ENCODE measurements at places on chromosomes 12 and 14. TPM values are rescaled to one million over a fixed set of nuclear protein-coding genes. Genes with fewer than 3 reads are reported as not detected.
A peak's percentile ranks its signal among the peaks of the same experiment; 100 is the strongest.

DNA sequence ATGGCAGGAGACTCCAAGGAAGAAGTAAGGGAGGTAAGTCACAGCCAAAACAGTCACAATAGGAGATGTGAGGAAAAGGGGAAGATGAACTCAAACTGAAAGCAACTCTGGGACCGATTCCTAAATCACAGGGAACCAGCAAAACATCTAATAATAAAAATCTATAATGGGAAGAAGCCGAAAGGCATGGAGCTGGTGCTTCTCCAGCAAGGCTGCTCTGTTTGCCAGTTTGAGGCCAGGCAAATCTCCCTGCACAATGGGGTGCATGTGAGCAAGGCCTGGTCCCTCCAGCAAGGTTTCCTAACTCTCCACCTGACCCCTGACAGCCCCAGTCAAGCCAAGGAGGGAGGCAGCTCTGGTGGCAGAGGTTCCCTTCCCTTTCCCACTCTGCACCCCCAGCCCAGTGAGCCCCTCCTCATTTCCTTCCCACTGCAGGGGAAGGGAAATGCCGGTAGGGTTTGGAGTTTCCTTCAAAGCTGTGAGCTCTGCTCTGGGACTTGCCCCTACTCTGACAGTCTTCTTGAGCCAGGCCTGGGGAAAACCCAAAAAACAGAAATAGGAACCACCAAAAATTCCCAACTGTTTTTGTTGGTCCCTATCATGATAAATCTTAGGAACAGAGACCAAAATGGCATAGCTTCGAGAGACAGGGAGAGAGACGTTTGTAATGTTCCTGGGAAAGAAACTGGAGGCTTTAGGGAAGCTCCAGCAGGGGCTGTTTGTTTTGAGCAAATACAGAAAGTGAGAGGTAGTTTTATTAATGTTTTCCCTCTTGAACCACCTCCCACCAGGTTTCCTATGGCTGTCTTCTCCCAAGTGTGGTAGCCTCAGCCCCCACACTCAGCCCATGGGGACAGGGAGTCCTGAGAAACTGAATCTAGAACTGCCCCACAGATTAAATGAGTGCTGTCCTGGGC is 34.6 kb downstream of the FMNL3 start:
- peak; percentile 45 for DNase-seq

DNA sequence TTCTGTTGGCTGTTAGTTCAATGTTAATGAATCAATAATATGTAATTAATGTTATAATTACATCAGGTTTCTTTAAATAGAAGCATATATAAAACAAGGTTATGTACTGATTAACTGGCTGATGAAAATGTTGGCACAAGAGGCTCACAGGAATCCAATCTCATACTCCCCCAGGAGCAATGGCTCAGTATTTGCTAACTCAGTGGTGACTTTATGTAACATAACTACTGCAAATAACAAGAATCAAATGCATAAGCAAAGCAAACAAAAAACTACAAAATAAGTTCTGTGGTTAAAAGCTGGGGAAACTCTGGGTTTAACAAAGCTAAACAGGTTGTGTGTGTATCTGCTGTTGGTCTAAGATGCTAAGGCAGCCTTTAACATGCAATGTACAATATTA is 27.7 kb upstream of the BBS10 start:
- DNase-seq: no peak

Gene CCDC38
- 0.12 TPM for total RNA-seq

Gene RNASE7
- not detected for total RNA-seq

Gene C12orf60
- total RNA-seq: 2.2 TPM

DNA sequence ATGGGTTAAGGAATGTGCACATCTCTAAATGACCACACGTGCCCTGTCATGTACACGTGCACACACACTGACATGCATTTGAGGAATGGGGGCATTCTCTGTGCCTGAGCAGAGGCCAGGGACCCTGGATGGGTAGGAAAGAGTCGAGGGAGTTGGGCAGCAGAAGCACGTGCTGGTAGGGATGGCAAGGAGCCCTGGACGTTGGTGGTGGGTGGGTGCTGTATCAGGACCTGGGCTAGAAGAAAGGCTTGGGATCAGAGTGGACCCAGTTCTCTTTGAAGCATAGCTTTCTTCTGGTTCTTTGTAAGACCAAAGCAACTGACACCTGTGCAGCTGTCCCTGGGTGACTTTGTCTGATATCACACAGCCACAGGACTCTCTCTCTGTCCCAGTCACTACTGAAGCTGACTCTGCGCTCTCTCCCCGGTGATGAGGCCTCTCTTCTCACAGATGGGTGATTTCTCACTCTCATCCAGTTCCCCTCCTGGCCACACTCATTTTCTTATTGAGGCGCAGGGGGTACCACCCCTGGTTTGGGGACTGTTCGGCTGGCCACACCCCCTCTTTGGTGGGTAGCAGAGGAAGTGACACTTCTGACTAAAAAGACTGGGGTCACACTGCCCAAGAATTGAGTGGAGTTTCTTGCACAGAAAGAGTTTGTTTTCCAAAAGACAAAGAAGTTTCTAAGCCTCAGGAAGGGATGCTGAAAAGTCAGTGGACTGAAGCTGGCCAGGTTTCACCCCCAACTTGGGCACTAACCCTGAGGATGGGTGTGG is 171.7 kb upstream of the RTL1 start:
- no peak for DNase-seq

DNA sequence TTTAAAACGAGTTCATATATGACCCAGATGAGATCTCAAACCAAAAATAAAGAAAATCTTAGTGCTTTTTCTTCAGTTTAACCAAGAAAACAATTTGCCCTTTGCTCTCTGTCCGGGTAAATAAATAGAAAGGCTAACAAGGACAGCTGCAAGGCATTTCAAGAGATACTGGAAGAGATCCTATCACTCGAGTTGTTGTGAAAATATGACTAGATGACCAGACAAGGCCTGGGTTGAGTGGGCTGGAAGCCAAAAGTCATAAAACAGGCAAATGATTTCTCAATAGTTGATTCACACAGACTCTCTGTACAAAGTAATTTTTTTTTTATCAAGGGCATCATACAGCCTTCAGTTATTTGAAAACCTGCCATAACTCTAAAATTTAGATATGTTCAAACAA is 55.9 kb upstream of the AVPR1A start:
- no peak for DNase-seq

DNA sequence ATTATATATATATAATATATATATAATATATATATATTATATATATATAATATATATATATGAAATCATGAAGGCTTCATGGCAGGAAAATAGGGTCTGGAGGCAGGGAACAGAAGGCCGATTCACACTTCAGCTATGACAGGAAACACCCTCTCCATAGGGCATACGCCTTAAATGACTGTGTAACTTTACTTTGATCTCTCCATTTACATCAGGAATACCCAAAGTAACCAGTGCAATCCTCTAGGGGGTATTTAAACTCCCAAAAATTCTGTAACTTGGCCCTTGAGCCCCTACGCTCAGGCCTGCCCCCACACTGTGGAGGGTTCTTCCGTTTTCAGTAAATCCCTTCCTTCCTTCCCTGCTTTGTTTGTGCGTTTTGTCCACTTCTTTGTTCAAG is 40.4 kb upstream of the PPP2R5C start:
- no peak for DNase-seq

- DNase-seq: no peak
Observed at GRCh38 chr12:50164963-50165362, 2.2 kb downstream of the CERS5 start.

Gene PARPBP
- total RNA-seq: 19.2 TPM

- DNase-seq: peak; percentile 19
Observed at GRCh38 chr12:48788524-48788853, 400 bp downstream of the ADCY6 start.

GRCh38 chr14:72023128-72024042 is 91.2 kb downstream of the RGS6 start:
- no peak for DNase-seq

Gene INF2
- total RNA-seq: 15.5 TPM

DNA sequence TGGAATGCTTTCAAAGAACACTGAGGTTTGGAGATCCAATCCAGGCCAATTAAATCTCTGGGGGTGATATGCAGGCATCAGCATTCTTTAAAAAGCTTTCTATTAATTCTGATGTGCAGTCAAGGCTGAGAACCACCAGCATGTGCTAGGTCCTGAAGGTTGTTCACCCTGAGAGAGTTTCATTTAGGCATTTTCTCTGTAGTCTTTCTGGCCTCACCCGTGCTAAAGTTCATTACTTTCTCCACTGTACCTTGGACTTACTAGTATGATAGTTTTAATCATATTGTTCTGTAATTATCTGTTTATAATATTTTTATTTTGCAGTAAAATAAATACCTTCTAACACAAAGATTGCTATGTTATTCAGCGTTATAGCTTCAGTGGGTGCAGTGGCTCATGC is 32.9 kb downstream of the SOS2 start:
- DNase-seq: no peak

Gene PPP1R12A
- total RNA-seq: 47.4 TPM

GRCh38 chr14:71532790-71533189 is 399.4 kb upstream of the RGS6 start:
- DNase-seq: no peak

- peak; percentile 54 for DNase-seq
Observed at GRCh38 chr14:24390701-24391468, 7.9 kb upstream of the NYNRIN start.

DNA sequence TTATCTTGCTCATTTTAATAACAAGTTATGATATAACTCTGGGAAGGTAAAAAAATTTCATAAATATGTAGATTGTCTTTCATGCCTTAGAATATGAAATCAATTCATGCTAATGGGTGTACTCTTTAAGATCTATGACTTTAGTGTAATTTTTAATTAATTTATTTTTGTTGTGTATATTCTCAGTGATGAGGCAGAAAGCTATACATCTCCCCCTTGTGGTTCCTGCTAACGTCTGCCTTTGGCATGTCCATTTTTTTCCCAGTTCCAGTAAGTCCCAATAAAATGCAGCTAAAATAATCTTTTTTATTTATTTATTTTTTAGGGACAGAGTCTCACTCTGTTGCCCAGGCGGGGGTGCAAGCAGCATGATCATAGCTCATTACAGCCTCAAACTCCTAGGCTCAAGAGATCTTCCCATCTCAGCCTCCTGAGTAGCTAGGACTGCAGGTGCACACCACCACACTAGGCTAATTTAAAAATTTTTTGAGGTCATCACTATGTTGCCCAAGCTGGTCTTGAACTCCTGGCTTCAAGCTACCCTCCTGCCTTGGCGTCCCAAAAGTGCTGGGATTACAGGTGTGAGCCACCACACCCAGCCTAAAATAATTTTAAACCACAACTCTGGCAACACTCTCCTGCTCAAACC is 3.3 kb upstream of the CHURC1 start:
- no peak for DNase-seq

GRCh38 chr12:81958406-81958805 is 199.3 kb upstream of the PPFIA2 start:
- no peak for DNase-seq

DNA sequence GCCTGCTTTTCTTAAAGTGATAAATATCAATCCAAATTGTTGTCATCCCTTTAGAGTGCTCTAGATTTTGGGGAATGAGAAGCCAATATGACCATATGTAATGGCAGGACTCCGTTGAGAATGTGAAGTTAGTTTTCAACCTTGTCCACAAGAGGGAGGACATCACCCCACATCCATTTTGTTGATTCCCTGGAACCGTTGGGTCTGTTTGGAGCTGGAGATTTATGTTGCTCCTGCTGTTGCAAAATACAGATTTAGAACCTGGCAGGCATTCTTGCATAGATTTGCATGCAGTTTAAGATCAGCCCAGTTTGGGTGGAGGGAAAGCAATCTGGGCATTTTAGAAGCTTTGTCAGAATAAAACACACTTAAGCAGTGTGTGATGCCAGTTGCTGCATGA is 620.1 kb downstream of the NRXN3 start:
- DNase-seq: no peak

GRCh38 chr14:79062226-79062625 is 892.1 kb downstream of the NRXN3 start:
- no peak for DNase-seq

Gene TXNDC16
- total RNA-seq: 1.9 TPM

- no peak for DNase-seq
Observed at GRCh38 chr12:39846971-39847650, 227.5 kb upstream of the ABCD2 start.

DNA sequence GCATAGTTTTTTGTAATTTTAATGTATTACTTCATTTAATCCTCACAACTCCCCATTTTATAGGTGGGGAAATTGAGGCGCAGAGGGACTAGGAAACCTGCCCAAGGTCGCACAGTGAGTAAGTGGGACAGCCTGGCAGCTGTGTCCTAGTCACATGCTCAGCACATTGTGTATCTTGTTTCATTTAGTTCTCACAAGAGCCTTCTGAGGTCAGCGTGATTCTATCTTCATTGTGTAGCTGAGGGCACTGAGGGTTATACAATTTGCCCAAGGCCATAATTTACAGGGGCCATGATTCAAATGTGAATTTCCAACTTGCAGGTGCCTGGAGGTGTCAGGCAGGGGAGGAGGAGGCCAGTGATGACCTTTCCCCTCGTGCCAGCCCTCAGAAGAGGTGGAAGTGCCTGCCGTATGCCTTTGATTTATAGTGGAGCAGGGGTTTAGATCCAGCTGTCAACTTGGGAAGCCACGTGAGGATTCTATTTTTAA is 30.3 kb upstream of the SMOC1 start:
- no peak for DNase-seq

GRCh38 chr14:23559926-23560520 is 4.0 kb downstream of the THTPA start:
- DNase-seq: no peak

DNA sequence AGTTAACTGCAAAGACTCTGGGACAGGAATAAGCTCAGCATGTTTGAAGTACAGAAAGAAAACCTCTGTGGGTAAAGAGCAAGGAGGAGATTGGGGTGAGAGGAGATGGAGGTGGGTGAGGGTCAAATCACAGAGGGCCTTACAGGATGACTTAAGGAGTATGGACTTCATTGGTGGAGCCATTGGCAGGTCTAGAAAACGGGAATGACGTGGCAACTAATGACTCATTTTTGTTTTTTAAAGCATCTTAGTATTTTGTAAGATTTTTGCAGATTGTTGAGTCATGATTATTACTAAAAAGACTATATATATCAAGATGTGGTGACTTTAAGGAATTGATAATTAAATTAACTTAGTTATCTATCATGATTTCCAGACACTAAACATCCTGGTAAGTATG is 18.5 kb downstream of the UTP20 start:
- DNase-seq: no peak

- no peak for DNase-seq
Observed at GRCh38 chr14:90674043-90674670, 142.1 kb downstream of the TTC7B start.
